ENCODE measurements at places on chromosomes 7 and 10.
A peak's percentile ranks its signal among the peaks of the same experiment; 100 is the strongest.

DNA sequence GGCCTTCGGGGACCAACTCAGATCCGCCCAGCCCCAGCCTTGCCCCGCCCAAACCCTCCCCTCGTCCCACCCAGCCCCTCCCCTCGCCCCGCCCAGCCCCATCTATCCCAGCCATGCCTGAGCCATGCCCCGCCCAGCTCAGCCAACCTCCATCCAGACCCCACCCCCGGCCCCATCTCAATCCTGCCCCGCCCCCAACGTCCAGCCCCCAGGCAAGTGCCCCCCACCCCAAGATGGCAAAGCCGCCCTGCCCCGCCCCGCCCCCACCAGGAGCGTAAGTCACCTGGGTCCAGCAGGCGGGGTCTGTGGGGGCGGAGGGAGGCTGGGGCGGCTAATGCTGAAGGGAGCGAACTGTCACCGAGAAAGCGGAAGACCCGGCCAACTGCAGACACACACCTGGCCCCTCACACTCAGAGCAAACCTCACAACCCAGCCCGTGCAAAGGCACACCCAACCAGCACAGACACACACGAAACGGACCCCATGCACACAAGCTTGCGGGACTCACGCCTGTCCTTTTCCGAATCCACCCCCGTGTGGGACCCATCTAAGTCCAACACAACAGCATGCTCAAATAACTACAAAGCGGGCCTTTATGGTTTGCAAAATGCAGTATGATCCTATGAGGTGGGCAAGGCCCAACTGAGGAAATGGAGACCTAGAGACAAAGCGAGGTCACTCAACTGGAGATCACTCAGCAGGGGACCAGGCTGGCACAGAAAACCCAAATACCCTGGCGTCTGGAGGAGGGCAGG, 11.5 kb upstream of the OGA start:
- DNase-seq = peak; percentile 68

- DNase-seq = no peak
Measured at GRCh38 chr10:132208462-132209050, 21.8 kb downstream of the DPYSL4 start.

- no peak for DNase-seq
Measured at GRCh38 chr7:98830972-98831548, 38.8 kb downstream of the TMEM130 start.

GRCh38 chr10:119655566-119656001, 4.4 kb downstream of the BAG3 start:
- DNase-seq = peak; percentile 42

- no peak for DNase-seq
Measured at GRCh38 chr10:33776419-33777070, 442.1 kb upstream of the NRP1 start.

DNA sequence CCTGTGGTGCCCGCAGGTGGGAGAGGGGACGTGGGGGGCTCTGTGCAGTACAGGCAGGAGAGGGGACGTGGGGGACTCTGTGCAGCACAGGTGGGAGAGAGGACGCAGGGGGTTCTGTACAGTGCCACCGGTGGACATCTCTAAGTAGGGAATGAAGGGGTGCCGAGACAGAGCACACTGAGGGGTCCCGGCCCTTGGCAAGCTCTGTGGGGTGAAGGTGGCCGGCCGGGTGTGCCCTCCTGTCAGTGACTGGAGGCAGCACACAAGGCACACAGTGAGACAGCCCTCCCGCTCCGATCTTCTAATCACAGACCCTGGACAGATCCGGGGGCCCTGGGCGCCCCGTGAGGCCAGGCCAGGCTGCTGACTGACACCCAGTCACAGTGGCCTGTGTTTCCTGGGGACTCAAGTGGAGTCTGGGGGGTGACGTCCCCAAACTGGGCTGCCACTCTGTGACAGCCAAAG, 11.2 kb downstream of the GPR146 start:
- DNase-seq = no peak

- no peak for DNase-seq
Measured at GRCh38 chr7:24706211-24707170, 50.8 kb downstream of the GSDME start.

- DNase-seq = no peak
Measured at GRCh38 chr10:22170582-22170981, 47.2 kb downstream of the EBLN1 start.

- DNase-seq = no peak
Measured at GRCh38 chr10:97707134-97707861, 6.2 kb upstream of the MARVELD1 start.

- peak; percentile 0 for DNase-seq
Measured at GRCh38 chr7:375321-375831, 85.4 kb downstream of the FOXL3 start.

GRCh38 chr7:35424869-35425495, 171.1 kb upstream of the TBX20 start:
- peak; percentile 57 for DNase-seq

DNA sequence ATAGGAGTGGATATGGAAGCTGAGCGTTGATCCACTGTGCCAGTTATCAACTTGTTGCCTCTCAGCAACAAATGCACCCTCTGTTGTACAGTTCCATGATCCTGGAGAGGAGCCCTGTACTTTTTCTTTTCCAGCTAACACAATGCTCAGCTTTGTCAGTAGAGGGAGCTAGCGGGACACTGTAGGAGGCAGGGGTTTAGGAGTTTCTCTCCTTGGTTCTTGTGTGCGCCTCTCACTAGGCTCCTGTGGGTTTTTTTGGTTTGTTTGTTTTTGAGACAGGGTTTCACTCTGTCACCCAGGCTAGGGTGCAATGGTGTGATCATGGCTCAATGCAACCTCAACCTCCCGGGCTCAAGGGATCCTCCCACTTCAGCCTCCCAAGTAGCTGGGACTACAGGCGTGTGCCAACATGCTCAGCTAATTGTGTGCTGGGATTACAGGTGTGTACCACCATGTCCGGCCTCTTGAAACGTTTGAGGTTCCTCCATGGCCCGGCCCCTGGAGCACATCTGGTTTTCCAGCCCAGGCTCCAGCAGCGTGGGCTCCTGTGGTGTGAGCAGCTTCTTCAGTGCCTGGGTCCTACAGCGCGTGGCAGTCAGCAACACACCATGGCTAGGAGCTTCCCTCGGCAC, 12.0 kb upstream of the MARVELD1 start:
- DNase-seq = peak; percentile 16

DNA sequence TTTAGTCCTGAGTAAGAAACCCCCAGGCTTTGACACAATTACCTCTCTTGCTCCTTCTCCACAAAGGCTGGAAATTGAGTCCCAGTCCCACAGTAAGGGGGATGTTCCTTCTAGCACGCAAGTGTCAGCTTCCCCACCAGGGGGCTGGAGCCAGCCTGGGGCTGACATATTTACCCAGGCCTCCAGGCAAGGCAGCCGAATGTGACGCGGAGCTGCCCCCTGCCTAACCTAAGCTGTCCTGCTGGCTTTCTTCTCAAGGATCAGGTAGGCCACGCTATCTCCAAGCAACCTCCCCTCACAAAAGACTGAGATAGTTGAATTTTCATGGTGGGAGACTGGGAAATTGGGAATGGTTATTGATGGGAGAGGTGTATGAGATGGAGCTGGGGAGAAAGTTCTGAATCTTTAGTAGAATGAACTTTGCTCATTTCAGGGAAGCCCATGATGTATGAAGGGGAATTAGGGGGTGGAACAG, 19.2 kb upstream of the BMPER start:
- DNase-seq = peak; percentile 2
